B cell (primary cell): ENCODE measurements at places on chromosomes 6 and 20. TPM values are rescaled to one million over a fixed set of nuclear protein-coding genes. Genes with fewer than 3 reads are reported as not detected.

HLA-DOA gene
- 191 and 338 TPM in 2 replicates for polyA plus RNA-seq

- DNase-seq: no peak
Measured at GRCh38 chr6:147578883-147579282, 70.4 kb downstream of the SAMD5 start.

TCF21 gene
- polyA plus RNA-seq: not detected in 2 replicates

DNA sequence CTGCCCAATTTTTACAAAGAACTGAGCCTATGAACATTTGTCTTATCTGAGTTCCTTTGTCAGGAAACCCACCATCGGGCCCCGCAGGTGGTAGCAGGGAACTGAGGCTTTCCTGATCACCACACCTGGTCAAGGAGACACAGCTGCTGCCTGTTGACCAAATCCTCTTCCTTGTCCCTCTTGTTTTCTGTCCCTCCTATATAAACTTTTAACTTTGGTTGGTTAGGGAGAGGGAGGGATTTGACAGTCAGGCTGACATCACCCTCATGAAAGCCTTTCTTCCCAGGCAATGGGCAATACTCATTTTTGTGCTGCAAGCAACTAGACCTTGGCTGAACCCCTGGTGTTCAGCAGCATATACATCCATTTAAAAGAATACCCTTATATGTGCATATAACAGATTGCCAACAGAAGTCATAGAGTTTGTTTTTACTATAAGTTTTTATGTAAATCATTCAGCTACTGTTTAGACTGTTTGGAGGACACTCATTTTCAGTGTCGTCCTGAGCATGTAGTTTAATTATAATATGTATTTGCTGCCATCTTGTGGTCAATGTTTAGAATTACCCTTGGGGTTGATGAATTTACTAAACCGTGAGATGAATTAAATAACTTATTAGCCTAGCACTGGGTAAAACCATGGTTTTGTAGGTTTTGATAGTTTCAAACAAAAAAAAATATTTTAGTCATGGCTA lies 17.0 kb downstream of the CRISP1 start:
- peak; percentile 27 for DNase-seq

DNA sequence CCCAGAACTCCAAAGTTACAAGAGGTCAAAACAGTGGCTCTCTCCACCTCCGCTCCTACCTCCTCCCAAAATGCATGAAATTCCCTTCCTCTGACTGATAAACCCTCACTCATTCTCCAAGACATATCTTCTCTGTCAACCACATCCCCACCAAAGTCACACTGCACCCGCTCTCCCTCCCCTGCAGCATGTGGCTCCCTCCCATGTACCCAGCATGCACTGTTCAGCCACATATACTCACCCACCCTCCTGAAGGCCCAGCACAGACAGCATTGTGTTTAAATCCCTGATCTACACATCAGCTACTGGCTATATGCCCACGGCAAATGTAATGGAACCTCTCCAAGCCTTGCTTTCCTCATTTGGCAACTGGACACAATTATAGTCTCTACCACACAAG lies 5.5 kb upstream of the POU5F1 start:
- no peak for DNase-seq

- DNase-seq: no peak
Measured at GRCh38 chr6:112014483-112014882, 39.4 kb upstream of the CCN6 start.

DNA sequence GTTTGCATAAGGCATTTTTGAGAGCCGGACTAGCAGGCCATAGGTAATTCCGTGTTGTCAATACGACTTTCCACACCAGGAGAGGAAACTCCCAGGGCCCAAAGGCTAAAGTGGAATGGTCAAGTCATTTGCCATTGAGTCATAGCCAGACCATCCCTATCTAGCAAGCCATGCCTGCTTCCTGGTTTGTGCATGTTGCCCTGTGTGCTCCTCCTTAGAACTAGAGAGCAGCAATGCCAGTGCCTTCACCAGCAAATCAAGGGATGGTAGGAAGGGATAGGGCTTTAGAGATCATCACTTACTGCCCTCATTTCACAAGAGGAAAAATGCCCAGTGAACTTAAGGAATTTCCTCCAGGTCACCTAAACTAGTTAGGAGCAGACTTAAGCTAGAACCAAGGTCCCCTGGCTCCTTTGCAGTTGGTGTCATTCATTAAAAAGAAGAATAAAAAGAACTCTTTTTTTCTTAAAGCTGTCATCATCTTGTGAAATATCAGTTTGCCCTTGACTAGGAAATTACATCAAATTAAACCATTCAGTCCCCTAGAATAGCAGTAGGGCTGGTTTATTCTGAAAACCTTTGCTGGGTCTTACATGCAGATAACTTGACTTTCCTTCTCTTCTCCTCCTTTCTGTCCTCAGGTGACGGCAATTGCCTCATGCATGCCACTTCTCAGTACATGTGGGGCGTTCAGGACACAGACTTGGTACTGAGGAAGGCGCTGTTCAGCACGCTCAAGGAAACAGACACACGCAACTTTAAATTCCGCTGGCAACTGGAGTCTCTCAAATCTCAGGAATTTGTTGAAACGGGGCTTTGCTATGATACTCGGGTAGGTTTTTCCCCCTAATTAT lies 7.4 kb downstream of the TNFAIP3 start:
- DNase-seq: no peak

DNA sequence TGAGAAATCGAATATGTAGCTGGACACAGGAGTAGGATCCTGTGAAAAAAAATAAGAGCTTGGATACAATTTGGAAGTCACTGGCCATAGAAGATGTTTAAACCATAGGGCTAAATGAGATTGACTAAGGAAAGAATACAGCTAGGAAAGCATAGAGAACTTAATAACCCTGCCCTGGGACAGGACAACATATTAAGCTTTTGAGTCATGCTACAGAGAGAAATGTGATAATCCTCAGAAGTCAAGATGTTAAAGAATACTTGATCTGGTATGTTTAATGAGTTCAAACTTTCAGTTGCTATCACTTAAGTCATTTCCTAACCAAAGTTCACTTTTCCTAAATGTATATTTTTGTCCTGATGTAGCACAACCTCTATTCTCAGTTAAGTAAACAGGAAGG lies 154.6 kb upstream of the TSHZ2 start:
- DNase-seq: no peak

- DNase-seq: no peak
Measured at GRCh38 chr20:51531712-51532456, 10.6 kb downstream of the NFATC2 start.

TAAR2 gene
- not detected in 2 replicates for polyA plus RNA-seq

- no peak for DNase-seq
Measured at GRCh38 chr6:32167761-32168262, 3.4 kb downstream of the EGFL8 start.

ULBP3 gene
- polyA plus RNA-seq: 0.10 and 0.22 TPM in 2 replicates

DNA sequence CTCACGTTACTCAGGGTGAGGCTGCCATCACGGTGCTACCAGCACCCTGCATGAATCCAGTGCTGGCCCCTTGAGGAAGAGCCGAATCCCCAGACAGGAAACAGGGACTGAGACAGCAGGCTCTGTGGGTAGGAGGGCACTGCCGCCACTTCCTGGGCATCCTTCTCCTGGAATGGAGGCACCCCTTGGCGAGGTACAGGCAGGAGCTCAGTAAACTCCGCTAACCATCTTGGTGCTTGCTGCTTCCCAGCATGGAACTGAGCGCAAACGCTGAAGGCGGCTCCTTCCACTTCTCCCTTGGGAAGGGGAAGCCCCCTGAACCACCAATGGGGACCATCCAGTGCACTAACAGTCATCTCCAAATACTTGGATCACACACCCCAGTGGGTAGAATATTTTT lies 13.5 kb upstream of the CCDC167 start:
- DNase-seq: no peak

AGER gene
- polyA plus RNA-seq: 29.9 and 31.6 TPM in 2 replicates

- peak; percentile 20 for DNase-seq
Measured at GRCh38 chr20:967796-968742, 34.0 kb downstream of the RSPO4 start.

DNA sequence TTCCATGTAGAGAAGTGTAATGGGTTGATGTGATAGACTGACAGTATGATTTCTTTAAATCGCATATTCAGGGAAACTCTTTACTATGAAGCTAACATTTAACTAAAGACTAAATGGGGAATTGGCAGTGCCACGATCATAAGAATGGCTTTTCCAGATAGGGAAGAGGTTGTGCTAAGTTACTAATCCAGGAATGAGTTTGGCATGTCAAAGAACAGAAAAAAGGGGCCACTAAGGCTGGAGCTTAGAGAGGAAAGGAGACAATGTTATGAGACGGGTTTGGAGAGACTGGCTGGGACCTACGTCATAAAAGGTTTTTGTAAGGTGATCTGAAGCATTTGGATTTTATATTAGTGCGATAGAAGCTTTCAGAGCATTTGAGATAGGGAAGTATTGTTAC lies 40.6 kb downstream of the SENP6 start:
- no peak for DNase-seq

DNA sequence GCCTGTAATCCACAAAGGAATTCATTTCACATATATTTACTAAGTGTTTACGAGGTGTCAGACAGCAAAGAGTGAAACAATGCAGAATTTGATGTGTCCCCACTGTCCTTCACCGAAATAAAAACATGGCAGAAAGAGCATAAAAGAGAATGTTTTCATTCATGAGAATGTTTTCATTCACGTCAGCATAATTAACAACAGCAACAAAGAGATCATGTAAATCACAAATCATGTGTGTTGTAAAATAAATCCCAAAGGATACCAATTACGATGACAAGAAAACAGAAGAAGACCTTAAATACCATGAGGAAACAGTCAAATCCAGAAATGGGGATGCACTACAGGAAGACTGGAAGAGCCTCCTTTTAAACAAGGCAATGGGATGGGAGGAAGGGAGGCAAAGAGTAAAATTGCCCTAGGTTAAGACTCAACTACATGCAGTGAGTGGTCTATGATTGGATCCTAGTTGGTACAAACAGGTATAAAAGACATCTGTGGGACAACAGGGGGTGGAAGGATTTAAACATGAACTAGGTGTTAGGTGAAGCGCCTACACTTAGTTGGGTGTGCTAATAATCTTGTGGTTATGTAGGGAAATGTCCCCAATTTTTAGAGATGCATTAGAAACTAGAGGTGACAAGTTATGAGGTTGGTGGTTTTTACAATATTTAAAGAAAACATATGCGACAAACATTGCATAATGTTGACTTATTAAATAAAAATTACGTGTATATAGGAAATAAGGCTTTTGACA lies 1.5 kb downstream of the ZSCAN31 start:
- no peak for DNase-seq

MUC22 gene
- not detected in 2 replicates for polyA plus RNA-seq

DNA sequence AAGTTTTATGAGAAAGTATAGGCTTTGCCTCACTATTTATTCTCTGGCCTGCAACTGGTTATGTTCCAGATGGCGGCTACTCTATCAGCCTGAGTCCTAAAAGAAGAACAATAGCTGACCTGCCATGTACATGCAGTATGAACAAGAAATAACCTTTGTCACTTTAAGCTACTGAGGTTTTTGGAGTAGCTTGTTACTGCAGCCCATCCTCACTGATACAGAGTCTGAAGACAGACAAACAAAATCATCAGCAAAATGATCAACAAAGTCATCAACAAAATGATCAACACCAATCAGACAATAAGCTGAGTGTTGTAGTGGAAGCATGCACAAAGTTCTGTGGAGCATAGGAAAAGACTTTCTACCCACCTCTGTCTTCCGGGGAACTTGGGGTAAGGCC lies 82.5 kb downstream of the PLCG1 start:
- no peak for DNase-seq

GRCh38 chr6:53741034-53741823 lies 53.6 kb upstream of the LRRC1 start:
- no peak for DNase-seq

OR2B6 gene
- polyA plus RNA-seq: not detected in 2 replicates

DNA sequence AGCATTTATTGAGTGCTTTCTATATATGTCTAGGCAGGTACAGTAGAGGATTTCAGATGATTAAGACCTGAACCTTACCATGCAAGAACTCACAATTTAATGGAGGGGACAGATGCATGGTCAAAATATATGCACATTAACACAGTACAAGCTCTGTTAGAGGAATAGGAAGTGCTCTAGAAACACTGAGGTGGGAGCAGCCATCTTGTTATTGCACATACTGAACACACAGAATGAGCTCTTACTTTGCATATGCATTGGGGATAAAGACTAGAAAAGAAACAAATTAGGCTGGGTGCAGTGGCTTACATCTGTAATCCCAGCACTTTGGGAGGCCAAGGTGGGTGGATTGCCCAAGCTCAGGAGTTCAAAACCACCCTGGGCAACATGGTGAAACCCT lies 438.3 kb downstream of the UTRN start:
- DNase-seq: no peak

GRCh38 chr6:159196430-159196975 lies 27.3 kb downstream of the FNDC1 start:
- DNase-seq: no peak

- no peak for DNase-seq
Measured at GRCh38 chr20:10303852-10304251, 85.2 kb downstream of the SNAP25 start.

DNA sequence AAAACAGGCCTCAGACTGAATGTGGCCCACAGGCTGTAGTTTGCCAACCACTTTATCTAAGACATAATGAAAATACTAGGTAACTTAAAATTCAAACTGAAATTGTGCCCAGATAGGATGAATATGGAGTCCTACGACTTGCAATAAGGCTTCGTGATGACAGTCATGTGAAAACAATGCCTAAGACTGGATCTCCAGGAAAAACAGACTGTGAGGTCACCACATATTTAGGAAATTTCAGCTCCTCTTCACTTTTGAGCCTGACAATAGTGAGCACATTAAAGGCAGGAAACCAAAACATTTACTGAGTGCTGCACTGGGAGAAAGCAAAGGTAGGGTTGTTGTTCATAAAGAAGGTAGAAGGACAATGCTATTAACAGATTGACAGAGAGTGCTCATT lies 50.0 kb downstream of the RTN4IP1 start:
- no peak for DNase-seq

GRCh38 chr20:24768201-24768636 lies 180.8 kb upstream of the CST7 start:
- no peak for DNase-seq

- DNase-seq: no peak
Measured at GRCh38 chr6:147970970-147971369, 371.7 kb upstream of the SASH1 start.

GRCh38 chr20:2089447-2089846 lies 12.2 kb upstream of the STK35 start:
- no peak for DNase-seq

- DNase-seq: no peak
Measured at GRCh38 chr6:35014786-35015185, 125.7 kb downstream of the ANKS1A start.

GHRH gene
- polyA plus RNA-seq: not detected in 2 replicates

- DNase-seq: no peak
Measured at GRCh38 chr6:19571176-19571575, 266.0 kb upstream of the ID4 start.

KHDC3L gene
- polyA plus RNA-seq: not detected in 2 replicates
